Gastrocnemius medialis (tissue), 4 donors: ENCODE measurements at places on chromosomes 4 and X. TPM values are rescaled to one million over a fixed set of nuclear protein-coding genes. Genes with fewer than 3 reads are reported as not detected.

DNA sequence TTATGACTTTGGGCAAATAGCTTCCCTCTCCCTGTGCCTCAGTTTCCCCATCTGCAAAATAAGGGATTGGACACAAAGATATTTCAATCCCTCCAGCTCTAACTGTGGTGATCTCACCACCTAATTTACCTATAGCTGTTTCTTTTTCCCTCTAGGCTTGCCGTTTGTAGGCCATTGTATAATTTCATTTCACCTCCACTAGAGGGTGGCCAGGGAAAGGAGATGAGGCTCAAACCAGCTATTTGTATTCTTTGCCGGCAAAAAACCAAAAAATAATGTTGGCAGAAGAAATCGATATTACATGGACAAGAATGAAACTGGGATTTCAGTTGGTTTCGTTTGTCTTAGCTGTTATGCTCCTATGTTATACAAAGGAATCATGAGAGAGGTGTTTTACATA is 36.1 kb upstream of the DOCK11 start:
- no peak for DNase-seq
- no peaks in the 10 kb centered on the region for H3K4me1 ChIP-seq
- H3K4me3 ChIP-seq, result no peak overlapping the region
- H3K27ac ChIP-seq, result no peak overlapping the region

ELF4 gene
- total RNA-seq, result 2.3 TPM

MMRN1 gene
- total RNA-seq, result 2.4 TPM

GPR50 gene
- not detected for total RNA-seq
